ENCODE measurements at places on chromosomes 12 and 14.

DNA sequence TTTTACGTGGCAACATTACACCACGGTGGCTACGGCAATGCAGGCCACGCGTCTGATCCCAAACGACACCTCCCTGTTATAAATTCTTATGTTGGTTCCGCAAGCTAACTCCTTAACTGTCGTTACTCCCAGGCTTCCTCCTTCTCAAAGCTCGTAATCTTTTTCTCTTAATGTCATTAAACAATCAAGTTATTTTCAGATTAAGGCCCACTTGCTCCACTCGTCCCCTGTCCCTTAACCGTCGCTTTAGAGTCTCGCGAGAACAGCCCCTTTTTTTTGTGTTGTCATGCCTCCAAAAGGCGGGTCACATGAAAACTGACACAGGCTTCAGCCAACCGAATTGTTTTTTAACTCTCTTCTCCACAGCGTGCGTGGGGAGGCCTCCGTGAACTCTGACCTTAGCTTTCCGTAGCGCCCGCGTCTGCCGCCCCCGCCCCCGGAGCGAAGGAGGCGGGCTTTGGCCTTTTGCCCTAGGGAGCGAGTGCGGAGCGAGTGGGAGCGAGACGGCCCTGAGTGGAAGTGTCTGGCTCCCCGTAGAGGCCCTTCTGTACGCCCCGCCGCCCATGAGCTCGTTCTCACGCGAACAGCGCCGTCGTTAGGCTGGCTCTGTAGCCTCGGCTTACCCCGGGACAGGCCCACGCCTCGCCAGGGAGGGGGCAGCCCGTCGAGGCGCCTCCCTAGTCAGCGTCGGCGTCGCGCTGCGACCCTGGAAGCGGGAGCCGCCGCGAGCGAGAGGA is at the start of gene CAND1:
CAND1 (plus strand) TSS at position 463 of the 737 bp plus-strand sequence. CDS start 360 bp downstream, outside the sequence.
- peak; percentile 99 for DNase-seq

DNA sequence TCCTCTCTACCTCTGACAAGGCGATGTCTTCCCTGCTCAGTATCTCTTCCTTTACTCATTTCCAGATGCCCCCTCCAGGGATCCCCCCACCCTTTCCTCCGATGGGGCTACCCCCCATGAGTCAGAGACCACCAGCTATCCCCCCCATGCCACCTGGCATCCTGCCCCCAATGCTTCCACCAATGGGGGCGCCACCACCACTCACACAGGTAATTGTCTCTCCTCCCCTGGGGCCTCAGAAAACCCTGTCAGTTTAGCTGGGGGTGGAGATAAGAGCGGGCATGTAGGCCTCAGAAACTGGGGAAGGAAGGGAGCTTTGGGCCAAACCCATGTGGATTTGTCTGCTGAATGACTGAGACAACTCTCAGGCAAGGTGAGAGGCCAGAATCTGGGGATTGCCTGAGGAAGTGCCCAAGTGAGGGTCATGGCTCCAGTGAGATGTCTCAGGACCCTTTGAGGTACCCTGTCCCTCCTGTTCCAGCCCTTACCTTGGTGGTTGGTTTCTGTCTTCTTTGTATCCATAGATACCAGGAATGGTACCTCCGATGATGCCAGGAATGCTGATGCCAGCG is 8.1 kb downstream of the PRPF40B start:
- no peak for DNase-seq

- peak; percentile 38 for DNase-seq
Observed at GRCh38 chr12:95484524-95484923, 10.6 kb downstream of the METAP2 start.

GRCh38 chr12:103441437-103442181 is 54.2 kb downstream of the C12orf42 start:
- no peak for DNase-seq

DNA sequence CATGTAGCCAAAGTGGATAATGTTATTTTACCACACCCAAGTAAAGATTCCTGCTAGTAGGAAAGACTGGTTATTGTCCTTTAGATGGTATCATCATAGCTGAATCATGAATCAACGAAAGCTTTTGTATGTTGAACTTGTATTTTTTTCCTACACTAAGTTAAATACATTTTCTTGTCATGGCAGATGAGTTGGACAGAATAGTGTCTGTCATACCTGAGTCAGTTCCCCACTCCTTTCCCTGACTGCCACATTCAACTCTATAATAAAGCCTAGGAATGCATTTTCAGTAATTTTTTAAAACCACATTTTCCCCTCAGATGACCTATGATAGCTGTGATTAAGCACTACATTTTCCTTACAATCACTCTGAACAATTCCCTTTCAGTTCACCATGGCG is 9.3 kb upstream of the PTHLH start:
- DNase-seq, result peak; percentile 51

DNA sequence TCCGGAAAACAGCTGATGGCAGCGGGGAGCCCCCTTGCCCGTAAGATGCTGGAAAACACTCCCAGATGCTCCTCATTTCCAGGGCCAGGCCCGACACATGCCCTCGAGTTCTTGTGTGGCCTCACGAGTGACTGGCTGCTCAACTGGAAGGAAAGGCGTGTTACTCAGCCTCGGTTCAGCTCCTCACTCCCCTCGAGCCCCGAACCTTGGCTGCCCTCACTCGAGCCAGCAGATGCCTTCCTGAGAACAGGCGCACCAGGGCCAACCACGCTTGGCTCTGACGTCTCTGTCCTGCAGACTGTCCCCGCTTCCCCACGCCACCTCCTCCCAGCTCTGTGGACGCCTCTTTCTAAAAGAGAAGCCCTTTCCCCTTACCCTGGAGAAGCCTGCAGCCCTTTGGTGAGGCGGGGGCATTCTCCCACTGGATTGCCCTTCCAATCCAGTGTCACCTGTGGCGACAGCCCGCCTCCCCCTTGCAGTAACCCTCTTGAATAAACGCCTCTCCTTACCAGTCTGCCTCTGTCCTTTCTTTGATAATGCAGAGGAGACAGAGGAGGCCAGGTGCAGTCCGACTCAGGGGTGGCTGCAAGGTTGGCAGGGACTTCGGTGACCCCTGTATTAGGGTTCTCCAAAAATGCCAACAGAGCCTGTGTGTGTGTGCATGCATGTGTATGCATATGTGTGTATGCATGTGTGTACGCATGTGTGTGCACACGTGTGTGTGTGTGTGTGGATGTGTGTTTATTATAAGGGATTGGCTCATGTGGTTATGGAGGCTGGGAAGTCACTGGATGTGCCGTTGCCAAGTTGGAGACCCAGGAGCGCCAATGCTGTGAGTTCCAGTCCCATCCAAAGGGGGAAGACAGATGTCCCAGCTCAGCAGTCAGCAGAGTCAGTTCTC is 166.3 kb downstream of the KIF26A start:
- DNase-seq, result no peak

GRCh38 chr12:120955232-120955631 is 23.1 kb upstream of the HNF1A start:
- no peak for DNase-seq

DNA sequence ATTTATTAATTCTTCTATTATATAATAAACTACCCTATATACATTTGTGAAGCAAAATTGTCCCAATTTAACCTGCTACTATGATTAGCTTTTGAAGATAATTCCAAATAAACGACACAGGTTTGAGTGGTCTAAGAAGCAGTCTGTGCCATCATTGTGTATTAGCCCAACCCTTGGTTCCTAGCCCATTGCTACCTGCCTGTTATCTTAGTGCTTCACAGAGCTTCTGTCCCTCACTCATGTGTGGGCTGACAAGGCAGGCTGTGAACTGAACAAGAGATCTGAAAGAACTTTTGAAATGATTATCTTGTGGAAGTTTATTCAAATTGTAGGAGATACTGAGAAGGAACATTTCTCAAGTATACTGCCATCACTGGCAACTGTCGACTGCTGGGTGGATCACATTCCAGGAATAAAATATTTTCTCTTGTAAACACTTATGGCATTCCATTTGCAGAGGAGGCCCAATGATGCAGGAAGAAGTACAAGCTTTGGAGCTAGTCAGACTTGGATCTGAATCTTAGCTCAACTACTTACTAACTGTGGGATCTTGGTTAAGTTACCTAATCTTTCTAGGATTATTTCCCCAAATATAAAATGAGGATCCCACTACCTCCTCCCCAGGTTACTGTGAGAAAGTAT is 7.8 kb upstream of the MTERF2 start:
- DNase-seq, result no peak

DNA sequence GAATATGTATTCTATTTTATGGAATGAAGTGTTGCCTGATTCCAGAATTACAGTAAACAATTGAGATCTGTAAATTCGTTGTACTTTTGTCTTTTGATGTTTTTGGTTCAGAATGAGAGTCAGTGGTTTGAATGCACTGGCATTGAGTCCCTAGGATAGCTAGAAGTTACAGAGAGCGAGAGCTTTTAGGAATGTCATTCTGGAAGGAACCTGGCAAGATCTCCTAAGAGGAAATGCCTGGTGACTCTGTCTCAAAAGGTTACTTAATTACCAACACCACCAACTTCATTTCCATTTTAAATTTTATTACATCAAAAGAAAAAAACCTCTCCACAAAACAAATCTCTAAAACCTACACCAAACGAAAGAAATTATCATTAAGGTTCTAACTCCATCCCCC is 6.0 kb upstream of the CEBPE start:
- DNase-seq, result no peak

DNA sequence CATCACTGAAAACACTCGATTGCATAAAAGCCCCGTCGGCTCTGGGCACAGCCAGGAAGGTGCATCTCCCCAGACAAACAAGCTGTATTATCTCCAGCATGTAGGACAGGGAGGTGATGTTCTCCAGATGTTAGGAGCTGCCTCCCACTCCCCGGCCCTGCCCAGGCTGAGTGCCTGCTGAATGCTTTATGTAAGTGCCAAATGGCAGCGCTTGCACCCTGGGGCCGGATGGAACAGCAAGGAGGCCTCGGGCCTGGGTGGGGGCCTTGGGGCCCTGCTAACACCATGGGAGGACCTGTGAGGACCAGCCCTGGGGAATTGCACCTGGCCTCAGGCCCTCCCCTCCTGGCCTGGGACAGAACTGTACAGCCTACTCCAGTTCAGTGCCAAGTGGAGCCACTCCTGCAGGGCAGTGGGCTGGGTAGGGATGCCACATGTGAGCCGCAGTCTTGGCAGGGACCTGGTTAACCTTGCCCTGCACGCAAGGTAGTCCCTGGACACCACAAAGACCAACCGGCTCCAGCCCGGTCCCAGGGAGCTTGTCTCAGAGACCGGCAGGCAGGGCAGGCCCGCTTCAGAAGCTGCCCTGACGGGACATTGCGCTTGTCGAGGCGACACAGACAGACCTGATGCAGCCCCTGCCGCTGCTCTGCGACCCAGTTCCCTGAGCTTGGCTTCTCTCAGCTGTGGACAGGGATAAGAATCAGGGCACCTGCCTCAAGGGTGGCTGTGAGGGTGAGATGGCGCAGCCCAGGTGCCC is 35.3 kb upstream of the PPP1R13B start:
- no peak for DNase-seq

DNA sequence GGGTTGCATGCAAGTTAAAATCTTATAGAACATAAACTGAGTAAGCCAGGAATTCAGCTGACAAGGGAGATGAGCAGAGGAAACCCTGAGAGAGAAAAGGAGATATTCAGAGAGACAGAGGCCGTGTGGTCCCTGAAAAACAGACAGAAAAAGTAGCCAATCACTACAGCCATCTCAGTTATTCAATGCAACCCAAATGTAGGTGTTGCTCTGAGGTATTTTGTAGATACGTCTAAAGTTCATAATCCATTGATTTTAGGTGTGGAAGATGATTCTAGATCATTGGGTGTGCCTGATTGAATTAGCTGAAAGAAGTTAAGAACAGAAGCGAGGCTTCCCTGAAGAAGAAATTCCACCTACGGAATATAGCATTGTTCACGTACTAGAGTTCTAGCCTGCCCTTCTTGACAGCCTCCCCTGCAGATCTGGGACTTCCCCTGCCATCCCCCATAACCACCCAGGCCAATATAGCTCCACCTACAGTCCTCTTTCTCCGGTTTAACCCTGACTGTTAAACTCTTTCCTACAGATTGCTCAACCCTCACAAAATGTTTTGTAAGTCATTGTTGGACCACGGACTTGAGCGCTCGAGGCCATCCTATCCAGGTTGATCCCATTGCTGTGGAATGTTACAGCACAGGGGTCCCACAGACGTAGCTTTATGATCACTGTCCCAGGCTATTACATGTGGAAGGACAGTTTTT is 21.7 kb downstream of the AICDA start:
- DNase-seq, result peak; percentile 33

DNA sequence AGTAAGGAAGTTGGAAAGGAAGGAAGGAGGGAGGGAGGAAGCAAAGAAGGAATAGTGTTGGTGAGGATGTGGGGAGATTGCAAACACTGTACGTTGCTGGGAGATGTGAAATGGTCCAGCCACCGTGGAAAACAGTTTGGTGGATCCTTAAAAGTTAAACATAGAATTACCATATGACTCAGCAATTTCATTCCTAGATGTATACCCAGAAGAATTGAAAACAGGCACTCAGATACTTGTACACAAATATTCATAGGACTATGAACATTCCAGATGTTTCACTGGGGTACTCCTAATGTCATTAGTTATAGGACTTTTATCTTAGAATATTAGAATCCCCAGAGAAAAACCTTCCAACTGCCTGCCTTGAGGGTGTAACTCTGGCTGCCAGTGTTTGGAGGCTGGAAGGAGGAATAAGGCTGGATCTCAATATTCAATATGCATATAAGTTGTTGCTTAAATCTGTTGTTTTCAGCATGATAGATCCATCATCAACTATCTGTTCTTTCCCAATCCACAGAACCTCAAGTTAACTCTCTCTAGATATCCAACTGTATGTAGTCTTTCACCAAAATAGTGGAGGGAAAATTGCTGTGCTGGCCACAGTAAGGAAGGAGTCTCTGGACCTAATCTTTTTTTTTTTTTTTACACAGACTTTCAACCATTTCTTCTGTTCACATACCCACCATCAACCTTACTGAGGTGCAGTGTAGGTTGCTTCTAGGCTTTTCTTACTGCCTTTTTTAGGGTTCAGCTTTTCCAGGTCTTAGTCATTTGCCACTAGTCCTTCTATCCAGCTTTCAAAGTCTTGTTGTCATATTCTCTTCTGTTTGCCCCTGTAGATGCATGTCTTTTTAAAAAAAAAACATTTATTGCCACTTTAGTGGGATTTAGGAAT is 94.5 kb downstream of the DNAI7 start:
- DNase-seq, result no peak

DNA sequence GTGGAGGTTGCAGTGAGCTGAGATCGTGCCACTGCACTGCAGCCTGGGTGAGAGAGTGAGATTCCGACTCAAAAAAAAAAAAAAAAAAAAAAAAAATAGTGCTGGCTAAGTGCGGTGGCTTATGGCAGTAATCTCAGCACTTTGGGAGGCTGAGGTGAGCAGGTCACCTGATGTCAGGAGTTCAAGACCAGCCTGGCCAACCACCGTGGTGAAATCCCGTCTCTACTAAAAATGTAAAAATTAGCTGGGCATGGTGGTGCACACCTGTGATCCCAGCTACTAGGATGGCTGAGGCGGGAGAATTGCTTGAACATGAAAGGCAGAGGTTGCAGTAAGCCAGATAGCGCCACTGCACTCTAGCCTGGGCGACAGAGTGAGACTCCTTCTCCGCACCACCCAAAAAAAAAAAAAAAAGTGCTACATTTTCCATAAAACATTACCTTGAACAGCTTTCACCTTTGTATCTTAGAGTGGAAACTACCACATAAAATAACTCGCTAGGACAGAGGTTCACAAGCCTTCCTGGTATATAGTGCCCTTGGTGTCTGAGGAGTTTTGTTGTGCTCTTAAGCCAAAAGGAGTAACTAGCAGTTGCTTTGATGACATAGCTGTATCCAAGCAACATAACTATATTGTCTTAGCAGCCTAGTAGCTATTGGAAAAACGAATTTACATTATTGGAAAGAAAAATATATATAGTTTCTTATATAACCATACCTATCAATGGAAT is 11.1 kb downstream of the PTGES3 start:
- DNase-seq, result no peak

All from fibroblast of mammary gland (primary cell).